Activated T-cell treated with anti-CD3 and anti-CD28 coated beads, Interleukin-2, amount 50 U/mL, for 72 hours (primary cell): ENCODE measurements at places on chromosomes 1 and 21. TPM values are rescaled to one million over a fixed set of nuclear protein-coding genes. Genes with fewer than 3 reads are reported as not detected.

GRCh38 chr21:29248124-29248523 is 50.6 kb upstream of the BACH1 start:
- DNase-seq = no peak

CATSPERE gene
- 0.38 TPM for total RNA-seq

DNA sequence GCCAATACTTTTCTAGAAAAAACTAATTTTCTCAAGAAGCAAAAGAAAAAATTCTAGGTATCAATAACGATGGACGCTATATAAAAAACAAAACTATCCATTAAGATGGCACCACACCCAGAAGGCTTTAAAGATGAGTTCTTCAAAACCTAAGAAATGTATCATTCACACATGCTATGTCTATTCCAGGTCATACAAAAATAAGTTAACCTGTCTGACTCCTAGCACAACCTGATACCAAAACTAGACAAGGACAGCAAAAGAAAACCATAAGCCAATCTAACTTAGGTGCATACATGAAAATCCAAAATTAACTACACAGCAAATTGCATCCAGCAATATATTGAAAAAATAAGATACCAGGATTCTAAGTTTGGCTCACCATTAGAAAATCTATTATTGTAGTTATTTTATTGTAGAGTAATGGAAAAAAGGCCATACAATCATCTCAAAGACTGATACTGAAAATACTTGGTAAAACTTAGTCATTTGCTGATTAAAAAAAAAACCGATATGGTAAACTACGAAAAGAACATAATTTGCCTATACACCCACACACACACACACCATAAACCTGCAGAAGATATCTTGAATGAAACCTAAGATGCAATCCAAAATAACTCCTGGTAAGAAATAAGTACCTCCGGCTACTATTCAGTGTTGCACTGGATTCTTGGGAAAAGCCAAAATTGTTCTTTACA is 55.0 kb downstream of the TRAF5 start:
- DNase-seq = no peak

KCNE1 gene
- 0.41 TPM for total RNA-seq

- no peak for DNase-seq
Observed at GRCh38 chr1:3316340-3316943, 138.0 kb upstream of the ARHGEF16 start.

- DNase-seq = no peak
Observed at GRCh38 chr1:173257805-173258204, 50.7 kb upstream of the TNFSF4 start.

GRCh38 chr21:18622383-18622782 is 218.8 kb upstream of the TMPRSS15 start:
- no peak for DNase-seq

TTLL7 gene
- 5.0 TPM for total RNA-seq

AMPD1 gene
- not detected for total RNA-seq

GRCh38 chr21:43376478-43376882 is 50.5 kb downstream of the SIK1 start:
- DNase-seq = no peak

GRCh38 chr1:165717918-165718515 is 19.7 kb upstream of the ALDH9A1 start:
- DNase-seq = peak; percentile 27

DNA sequence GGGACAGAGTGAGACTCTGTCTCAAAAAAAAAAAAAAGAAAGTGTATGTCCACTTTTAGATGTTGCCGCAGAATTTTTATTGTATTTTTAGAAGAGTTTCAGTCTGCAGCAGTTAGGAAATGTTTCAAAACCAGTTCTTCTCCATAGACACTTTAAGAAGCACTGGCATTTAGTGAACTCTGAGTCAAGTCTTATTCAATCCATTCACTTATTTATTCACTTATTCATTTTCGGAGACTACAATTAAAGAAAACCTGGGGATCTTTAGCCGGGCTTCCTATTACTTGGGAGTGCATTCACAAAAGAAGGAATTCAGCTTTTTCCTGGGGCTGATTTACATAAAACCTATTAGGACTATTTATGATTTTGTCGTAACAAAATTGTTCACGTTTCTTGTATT is 12.3 kb downstream of the RCAN3 start:
- no peak for DNase-seq

DNA sequence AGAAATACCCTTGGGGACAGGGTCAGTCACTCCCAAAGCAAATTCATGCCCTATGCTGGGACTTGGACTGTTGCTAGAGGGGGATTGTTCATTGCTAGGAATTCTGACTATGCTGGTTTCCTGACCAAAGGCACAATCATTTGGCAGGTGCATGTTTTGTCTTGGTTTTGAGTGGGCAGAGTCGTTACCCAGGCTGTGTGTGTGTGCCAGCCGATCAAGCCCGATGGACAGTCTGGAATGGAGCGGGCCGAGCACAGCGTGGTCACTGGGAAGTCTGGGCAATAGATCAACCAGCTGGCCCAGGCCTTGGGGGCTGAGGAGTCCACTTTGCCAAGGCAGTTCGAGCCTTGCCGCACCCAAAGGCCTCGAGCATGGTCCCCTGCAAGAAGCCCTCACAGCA is 60.9 kb downstream of the HTR6 start:
- DNase-seq = no peak

DNA sequence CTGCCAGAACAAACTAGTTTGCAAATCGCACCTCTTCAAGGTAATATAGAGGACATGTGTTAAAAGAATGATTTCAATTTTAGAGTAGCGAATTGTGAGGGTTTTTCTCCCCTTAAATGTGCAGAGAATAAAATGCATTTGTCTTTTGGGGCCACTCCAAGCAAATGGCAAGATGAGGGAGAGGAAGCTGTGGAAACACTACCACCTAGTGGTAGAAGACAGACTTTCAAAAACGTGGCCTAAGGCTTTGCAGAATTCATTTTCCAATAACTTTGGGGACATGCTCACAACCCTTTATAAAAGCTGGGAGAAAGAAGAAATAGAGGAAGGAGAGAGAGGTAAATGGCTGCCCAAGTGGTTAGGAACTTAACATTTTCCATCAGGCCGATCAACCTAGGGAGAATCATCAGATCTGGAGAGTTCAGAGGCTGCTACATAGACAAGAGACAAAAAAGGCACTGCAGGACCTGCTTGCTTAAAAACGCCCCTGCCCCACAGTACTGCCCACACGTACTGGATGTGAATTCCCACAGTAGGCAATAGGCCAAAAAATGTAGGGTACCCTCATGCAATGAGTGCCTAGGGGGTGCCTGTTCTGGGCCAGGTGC is 15.7 kb upstream of the RCAN1 start:
- DNase-seq = no peak

DNA sequence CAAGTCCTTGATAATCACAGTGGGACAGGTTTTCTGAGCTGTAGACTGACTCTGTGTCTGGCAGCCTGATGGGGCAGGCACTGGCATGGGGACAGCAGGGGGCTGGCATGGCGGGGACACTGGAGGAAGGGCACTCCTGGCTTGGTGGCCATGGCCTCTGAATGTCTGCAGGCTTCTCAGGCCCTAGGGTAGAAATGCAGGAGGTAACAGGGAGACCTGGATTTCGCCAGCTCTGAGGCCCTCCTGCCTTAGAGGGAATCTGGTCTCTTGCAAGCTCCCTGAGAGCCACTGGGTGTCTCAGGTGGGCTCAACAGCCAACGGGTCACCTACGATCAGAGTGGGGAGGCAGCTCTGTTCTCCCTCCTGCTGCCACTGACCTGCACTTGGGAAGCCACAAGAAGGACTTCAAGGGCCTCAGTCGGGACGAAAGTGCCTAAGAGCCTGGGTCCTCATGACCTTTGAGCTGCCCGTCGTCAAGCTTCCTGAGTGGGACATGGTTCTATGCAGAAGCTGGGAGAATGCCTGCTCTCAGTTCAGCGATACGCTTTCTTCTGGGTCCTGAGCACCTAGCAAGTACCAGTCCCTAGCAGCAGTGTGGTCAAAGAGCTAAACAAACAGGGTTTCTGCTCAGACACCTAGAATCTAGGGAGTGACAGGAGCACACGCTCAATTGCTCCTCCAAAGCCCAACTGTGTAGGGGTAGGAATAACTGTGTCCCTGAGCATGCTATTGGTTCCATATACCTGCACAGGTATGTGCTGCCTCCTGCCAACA is 569.0 kb downstream of the PTPRU start:
- no peak for DNase-seq

PPM1J gene
- 1.2 TPM for total RNA-seq

GRCh38 chr1:1427106-1427819 is 6.2 kb upstream of the ANKRD65 start:
- peak; percentile 30 for DNase-seq

DNA sequence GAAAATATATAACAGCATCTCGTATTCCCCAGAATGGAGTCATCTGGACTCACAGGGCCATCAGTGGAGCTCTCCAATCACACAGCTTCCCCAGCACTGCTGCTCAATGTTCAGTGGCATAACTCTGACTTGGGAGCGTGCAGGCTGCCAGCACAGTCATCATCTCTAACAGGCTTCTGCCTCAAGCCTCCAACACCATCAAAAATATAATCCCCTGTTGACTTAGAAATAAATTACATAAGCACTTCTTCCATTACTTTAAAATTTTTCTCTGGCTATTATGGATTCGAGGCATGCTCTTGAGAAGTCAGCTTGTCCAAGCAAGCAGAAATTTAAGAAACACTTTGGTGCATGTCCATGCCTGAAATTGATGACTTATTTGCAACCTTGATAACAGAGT is 6.2 kb downstream of the DUSP23 start:
- no peak for DNase-seq

GRCh38 chr1:157580179-157580827 is 17.6 kb downstream of the FCRL4 start:
- peak; percentile 6 for DNase-seq

DNA sequence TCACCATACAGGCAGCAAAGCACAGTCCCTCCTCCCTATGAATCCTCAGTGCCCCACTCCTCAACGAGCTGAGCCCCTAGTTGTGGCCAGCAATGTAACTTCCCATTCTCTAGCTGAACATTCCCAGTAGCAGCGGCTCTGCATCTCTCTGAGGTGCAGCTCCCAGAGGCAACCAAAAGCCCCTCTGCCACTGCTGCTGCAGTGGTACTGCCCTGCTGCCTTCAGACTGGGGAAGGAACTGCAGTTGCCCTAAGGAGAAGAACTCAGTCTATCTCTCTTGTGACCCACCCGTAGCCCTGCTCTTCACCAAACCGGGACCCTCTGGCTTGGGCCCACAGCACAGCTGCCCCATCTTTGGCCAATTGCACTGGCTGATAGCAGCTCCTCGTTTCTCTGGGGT is 31.6 kb downstream of the PYHIN1 start:
- no peak for DNase-seq

DNA sequence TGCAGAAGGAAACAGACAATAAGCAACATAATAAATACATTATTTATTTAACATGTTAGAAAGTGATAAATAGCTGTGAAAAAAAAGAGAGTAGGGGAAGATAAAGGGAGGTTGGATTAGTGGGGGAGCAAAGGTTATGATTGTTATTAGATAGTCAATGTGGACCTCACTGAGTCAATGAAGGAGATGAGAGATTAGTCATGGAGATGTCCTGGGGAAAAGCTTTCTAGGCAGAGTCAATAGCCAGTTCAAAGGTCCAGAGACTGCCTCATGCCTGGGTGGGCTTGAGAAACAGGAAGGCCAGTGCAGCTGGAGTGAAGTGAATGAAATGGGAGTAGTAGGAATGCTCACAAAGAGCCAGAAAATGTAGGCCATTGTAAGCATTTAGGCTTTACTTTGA is 187.1 kb upstream of the CACYBP start:
- DNase-seq = no peak

DNA sequence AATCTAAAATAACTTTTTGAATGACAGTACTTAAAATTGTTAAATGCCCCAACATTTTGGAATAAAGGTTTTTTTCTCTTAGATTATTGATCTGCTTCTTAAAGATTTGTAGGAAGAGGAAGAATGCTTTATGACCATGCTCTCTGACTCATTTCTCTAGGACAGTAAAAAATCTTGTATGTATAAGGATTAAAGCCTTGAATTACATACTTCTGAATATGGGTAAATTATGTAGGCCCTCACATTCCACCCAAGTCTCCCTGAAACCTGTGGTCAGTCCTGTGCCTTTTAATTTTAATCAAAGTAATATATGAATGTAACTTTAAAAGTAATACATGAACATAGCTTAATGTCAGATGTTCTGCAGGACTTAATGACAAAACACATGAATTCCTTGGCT is 50.5 kb downstream of the ABCD3 start:
- DNase-seq = no peak

BNIPL gene
- 5.3 TPM for total RNA-seq

LCE2D gene
- total RNA-seq = not detected

DNA sequence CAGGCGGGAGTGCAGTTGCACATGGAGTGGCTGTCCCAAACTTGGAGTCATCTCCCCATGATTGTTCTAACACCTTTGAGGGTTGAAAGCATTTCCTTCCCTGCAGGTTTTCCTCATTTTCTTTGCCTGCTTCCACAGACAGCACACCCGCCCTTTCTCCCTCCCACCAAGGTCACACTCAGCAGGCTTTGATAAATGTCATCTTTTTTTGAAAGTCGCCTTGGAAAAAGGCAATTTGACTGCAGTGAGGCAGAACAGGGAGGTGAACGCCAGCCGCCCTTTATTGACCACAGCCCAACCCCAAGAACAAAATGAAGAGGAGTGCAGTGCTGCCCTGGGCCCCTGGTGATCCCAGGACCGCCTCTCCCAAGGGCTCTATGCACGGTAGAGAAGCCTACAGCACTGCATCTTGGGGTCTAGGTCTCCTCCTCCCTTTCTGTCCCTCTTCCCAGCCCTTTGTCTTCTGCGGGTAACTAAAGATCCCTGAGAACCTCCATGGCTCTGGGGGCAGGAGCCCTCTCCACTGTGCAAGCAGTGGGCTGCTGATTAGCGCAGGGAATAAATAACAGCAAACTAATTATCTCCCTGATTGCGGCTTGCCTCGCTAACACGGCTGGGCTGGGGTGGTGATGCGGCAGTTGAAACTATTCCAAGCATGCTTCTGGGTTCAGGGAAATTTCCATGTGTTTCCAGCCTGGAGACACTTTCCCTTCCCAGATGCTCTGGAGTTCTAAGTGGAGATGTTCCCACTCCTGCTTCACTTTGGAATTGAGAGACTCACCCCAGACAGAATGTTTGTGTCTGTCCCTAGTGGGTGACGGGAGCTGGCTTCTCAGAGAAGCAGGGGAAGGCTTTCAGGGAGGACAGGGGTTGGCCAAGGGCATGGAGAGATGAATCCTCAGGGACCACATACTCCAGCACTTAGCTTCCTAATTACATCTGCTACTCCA is 11.8 kb upstream of the AMIGO1 start:
- no peak for DNase-seq

GRCh38 chr21:28308516-28308915 is 684.2 kb downstream of the LTN1 start:
- DNase-seq = no peak

DNA sequence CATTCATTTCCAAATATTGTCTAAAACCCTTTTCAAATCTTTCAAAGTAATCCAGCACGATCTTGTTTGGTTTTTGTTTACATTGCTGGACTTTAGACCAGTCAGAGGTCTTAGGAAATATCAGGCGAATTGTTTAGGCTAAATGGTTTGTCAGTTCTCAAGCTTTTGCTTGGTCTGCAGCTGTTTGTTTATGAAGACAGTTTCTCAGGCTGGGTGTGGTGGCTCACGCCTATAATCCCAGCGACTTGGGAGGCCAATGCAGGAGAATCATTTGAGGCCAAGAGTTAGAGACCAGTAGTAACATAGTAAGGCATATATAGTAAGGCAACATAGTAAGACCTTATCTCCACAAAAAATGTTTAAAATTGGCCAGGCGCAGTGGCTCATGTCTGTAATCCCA is 77.5 kb downstream of the DNTTIP2 start:
- no peak for DNase-seq

LAD1 gene
- total RNA-seq = not detected
